ENCODE measurements at places on chromosomes 7 and 10. TPM values are rescaled to one million over a fixed set of nuclear protein-coding genes. Genes with fewer than 3 reads are reported as not detected.

DNA sequence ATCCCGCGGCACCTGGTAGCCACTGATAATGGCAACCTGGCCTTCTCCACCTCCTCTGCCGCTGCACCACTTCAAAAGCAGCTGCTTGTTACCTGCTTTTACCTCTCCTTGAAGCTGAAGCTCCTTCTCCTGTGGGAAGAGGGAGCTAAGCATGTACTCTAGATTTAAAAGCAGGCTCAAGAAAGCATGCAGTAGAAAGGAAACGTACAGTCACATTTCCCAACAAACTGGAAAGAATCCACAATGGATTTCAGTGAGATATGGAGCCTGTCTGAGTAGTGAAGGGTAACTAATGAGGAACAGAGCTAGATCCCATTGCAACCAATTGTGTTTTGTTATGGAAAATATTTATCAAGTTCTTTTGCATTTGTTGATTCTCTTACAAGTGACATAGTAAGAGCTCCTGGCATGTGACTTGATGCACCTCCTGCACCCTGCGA, 457.4 kb upstream of the GALNT17 start:
- DNase-seq: no peak

Gene FAM180A
- 0.63 TPM for total RNA-seq

- DNase-seq: no peak
These were observed 149.9 kb downstream of the CPED1 start for GRCh38 chr7:121138262-121138933.

DNA sequence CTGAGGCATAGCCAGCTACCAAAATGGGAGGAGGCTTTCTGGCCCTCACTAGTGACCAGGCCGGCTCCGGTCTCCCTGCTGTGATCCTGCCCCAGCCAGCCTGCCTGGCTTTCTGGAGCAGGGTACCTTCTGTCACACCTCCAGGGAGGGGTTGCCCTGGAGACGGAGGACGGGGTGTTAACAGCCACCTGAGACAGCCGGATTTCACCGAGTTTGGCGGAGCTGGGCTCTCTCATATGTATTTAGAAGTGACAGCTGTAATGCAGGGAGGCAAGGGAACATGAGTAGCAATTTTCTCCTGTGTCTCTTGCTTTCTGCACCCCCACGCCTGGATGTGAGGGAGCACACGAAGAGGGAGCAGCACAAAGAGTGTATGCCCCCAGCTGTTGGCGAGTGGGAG, 473.3 kb downstream of the PLXNA4 start:
- no peak for DNase-seq

Gene FGFR2
- 61.9 TPM for total RNA-seq

Gene GRID2IP
- total RNA-seq: 0.32 TPM

DNA sequence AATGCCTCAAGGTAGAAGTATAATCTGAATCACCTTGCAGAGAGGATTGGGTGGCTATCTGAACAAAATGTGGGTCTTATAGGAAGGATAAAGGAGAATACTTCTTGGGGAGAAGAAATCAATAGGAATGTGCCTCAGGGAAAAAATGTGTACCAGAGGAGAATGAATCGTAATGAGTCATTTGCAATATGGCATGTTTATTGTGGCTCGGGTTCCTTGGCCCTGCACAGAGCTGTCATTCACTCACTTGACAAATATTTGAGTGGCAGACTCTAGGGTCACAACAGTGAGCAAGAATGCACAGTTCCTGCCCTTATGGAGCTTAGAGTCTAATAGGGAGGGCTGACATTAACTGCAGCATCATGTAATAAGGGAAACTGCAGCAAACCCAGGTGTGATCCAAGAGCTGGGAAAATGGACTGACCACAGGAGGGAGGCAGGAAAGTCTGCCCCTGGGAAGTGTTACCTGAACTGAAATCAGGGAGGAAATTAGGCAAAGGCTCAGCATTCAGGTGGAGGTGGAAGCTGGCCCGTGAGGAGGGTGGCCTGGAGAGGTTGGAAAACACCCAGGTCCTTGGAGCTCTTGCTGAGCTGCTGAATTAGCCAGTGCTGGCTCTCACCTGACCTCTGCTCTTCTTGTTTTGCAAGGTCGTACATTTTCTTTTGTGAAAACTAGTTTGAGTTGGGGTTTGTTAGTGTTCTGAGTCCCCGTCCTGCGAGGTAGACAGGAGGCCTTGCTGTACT, 203.9 kb downstream of the FRMD4A start:
- DNase-seq: no peak

GRCh38 chr7:48427671-48428070, 256.4 kb downstream of the ABCA13 start:
- no peak for DNase-seq

DNA sequence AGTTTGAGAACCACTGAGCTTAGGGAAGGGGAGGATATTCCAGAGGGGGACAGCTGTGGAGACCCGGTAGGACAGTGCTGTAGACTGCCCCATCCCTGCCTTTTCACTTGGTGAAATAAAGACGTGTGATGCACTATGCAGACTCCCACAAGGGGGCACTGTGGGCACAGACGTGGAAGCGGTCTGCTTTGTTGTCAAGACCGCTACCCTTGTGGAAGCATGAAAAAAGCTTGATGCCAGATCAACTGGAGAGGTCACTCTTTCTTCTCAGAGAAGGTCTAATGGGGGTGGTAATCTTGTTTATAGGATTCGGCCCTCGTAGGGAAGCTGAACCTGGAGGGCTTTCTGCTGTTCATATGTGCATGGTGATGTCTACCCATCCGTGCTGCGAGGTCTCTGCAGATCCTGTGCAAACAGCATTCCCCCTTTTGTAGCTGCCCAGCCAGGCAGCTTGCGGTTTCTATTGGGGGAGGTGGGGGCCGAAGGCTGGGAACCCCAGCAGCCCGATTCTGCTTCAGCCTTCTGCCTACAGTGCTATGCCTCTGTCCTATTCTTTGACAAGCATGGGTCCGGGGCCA, 13.7 kb downstream of the RPS24 start:
- no peak for DNase-seq

Gene RAPGEF5
- 99.1 TPM for total RNA-seq

- no peak for DNase-seq
These were observed 57.4 kb downstream of the NPTX2 start for GRCh38 chr7:98674461-98674860.

DNA sequence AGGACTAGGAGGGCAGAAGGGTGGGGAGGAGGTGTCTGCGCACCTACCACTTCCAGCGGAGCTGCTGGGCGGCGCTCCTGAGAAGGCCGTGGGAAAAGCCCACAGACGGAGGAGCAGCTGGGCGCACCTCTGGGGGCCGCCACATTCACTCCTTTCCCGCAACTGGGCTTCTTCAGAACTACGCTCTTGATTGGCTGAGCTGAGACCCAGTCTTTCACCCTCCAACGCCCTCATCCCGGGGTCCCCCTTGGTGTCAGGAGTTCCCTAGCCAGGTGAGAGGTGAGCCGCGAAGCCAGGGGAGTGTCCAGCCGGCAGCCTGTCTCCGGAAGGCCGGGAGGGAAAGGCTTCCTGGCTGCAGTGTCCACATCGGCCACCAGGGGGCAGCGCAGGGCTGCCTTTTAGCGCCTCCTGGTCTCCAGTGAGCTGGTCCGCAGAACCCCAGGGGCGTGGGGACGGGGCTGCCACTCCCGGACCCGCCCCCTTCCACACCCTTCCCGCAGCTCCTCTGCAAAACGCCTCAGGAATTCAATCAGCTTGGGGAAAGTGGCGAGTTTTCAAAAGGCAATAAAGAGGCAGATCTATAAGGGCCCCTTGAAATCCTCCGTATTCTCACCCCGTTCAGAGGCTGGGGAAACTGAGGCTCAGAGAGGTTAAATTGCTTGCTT, 98.8 kb downstream of the CHST15 start:
- DNase-seq: peak; percentile 52

- no peak for DNase-seq
These were observed 20.3 kb upstream of the PCBD1 start for GRCh38 chr10:70908406-70909296.

DNA sequence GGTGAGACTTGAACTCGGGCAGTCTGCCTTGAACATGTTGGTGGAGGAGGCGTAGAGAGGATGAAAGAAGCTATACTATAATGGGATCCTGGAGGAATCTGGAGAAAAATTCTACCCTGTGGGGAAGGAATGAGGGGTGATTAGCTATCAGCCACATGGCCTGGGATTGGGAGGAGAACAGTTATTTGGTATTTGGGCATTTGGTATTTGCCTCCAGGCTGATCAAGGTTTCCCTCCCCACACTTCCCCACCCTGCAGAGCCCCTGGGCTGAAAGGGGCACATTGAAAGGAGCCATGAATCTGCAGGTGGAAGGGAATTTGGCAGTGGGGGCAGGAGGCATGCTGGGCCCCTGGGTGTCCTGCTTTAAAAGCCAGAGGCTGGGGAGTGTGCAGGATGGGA, 235.3 kb downstream of the INHBA start:
- no peak for DNase-seq

DNA sequence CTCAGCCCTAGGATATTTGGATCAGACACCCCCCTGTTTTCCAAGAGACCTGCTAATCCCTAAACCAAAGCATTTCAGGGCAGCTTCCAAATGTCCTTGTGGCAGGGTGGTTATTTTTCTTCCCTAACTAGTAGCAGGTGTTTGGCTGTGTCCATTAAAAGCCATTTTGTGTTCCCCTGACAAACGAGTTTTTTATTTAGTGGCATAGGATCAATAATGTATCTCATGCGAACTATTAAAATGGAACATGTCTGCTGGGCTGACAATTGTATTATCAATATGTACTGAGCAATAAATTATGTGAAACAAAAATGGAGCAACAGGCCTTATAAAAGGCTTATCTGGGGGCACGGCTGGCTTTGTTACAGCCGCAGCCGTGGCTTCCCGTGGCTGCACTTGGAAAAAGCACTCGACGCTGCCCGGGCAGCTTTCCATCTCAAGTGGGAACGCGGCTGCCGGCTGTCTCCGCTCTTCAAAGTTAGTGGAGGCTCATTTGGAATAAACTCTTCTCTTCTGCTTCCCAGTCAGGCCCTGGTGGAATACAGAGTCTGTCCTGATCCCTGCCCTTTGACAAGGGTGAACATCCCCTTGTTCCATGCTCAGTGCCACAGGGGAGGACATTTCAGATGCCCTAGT, 554.3 kb downstream of the TYW1 start:
- DNase-seq: no peak

Gene STEAP4
- total RNA-seq: 13.2 TPM

GRCh38 chr7:44065431-44066110, at the start of gene PGAM2:
PGAM2 (minus strand) TSS chr7:44065567; CDS start chr7:44065529, 38 bp downstream.
- DNase-seq: no peak

- no peak for DNase-seq
These were observed 191.9 kb downstream of the SFMBT2 start for GRCh38 chr10:7218968-7219367.

DNA sequence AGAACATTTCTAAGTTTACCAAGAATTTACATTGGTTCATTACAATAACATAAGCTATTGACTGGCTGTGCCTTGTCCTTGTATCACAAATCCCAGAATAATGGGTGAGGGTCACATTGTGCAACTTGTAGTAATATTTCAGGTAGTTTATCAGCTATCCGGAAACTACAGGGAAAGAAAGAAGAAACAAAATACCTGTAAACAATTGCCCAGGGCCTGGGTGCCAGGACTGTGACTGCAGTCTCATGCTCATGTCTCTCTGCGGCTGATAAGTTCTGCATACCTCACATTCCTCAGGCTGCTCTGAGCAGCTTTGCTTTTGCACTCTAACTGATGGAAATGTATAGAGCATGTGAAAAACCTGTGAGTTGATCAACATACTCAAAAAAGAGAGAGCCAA, 131.8 kb upstream of the TRIM24 start:
- DNase-seq: no peak

DNA sequence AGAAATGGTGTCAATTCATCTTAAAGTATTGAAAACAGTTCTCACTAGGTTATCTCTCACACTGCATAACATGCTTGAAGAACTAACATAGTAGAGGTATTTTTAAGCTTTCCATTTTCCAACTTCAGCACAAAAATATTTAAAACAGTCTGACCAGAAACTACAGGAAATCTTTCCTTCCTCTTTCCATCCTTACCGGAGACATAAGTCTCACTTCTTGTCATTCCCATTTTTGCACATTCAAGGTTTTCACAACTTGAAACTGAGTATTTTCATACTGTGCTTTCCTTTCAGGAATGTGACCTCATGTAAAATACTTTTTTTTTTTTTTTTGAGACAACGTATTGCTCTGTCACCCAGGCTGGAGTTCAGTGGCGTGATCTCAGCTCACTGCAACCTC, 45.2 kb downstream of the ARHGAP12 start:
- no peak for DNase-seq

DNA sequence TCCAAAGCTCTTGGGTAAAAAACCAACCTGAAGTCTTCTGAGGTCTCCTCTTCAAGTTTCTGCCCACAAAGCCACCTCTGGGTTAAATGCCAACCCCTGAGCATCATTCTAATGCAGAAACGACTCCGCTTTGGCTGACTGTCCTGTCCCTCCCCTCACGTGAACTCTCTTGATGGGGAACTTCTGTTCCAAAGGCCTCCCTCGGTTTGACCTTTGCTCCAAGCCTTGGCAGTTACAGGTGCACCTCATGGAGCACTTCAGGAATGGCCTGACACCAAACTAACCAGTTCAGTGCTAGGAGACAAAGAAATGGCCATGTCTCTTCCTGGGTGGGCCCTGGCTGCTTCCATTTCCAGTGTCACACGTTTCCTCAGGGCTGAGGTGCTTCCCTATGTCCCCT, 20.0 kb downstream of the CAMK2G start:
- no peak for DNase-seq

Gene C7orf57
- 0.21 TPM for total RNA-seq

DNA sequence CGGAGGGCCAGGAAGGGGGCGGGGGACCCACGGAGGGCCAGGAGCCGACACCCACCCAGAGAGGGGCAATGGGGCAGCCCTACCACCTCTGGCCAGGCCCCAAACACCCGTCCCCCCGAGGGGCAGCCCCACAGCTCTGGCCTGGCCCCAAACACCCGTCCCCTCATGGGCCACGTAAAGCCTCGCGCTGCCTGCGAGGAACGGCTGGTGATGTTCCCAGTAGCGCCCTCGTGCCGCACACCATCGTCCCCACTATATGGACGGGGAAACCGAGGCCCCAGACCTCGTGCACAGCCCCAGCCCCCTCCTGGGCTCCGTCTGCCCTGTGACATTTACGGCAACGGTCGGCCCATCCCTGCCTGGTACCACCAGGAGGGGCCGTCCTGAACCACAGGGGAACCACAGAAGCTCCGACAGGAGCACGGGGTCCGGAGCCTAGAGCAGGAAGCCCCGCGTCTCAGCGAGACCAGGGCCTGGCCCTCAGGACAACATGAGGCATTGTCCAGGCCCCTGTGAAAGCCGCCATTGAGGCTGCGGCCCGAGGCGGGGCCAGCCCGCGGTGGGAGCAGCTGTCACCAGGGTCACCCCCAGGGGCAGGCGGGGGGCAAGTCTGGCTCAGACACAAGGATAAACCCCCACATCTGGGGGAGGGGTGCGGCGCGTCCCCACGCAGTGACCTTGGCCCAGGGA, 35.6 kb downstream of the GET4 start:
- DNase-seq: no peak

Measured in urinary bladder (tissue), 4 donors.